Activated T-helper 2 cell treated with anti-CD3 and anti-CD28 coated beads, Interferon-gamma antibody, Interleukin-2, Interleukin-4, amounts not matched to agents 10 μg/mL and 5 μg/mL and 100 μg/mL, durations not matched to agents 14 hours and 24 hours and 36 hours (primary cell): ENCODE measurements at places on chromosomes 3 and 15. TPM values are rescaled to one million over a fixed set of nuclear protein-coding genes. Genes with fewer than 3 reads are reported as not detected.

The NR2E3 gene
- total RNA-seq = not detected in 2 replicates

The RGMA gene
- not detected in 2 replicates for total RNA-seq

DNA sequence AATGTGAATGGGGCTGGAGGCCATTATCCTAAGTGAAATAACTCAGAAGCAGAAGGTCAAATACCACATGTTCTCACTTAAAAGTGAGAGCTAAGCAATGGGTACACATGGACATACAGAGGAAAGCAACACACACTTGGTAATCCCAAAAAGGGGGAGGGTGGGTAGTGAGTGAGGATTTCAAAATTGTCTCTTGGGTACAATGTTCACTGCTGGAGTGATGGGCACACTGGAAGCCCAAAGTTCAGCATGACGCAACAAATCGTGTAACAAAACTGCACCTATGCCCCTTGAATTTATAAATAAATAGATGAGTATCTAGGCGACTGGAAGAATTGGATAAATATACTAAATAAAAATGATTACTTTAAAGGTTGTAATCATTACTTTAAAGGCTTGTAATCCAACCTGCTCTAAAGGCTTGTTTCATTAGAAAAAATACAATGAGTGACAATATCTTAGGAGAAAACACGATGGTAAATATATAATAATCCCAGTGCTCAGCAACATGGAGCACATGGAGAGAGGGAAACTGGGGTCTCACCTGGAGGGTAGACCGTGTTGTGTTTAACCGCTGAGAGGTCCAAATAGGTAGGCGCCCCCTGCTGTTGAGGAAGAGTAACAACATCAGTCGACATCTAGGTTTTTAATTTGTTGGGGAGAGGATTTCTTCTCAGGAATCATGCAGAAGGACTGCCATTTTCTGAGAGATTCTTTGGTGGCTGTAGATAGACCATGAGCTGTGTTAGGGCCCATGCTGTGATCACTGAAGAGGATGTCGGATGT lies 78.5 kb upstream of the ROBO1 start:
- H3K27ac ChIP-seq = no peak overlapping the region
- no peaks in the 10 kb centered on the region for H3K4me1 ChIP-seq
- H3K27me3 ChIP-seq = no peaks in the 10 kb centered on the region
- no peaks in the 10 kb centered on the region for H3K36me3 ChIP-seq
- no peak for DNase-seq

DNA sequence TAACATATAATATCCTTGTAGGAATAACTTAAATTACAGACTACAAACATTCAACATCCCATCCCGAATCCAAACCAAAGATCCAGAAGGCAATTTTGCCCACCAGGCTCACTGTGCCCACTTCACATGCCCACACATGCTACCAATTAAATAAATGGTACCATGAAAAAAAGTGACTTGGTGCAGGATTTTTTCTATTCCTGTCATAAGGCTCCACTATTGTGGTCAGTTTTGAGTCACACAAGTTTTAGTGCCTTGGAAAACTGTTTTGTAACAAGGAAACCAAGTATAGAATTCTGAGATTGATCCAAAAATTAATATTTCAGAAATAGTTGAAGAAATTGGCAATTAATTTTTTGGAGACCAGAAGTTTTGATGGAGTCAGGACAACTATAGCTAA lies 470.1 kb upstream of the THBS1 start:
- H3K4me3 ChIP-seq = no peak overlapping the region
- H3K27me3 ChIP-seq = peaks cover 9% of the 10 kb centered on the region
- H3K27ac ChIP-seq = no peak overlapping the region
- H3K36me3 ChIP-seq = no peaks in the 10 kb centered on the region
- H3K4me1 ChIP-seq = no peaks in the 10 kb centered on the region

GRCh38 chr3:135621184-135621920 lies 344.2 kb upstream of the PPP2R3A start:
- no peak overlapping the region for H3K4me3 ChIP-seq
- no peaks in the 10 kb centered on the region for H3K27me3 ChIP-seq
- no peak overlapping the region for H3K27ac ChIP-seq
- H3K36me3 ChIP-seq = no peaks in the 10 kb centered on the region
